ENCODE measurements at places on chromosomes 1 and 21.

DNA sequence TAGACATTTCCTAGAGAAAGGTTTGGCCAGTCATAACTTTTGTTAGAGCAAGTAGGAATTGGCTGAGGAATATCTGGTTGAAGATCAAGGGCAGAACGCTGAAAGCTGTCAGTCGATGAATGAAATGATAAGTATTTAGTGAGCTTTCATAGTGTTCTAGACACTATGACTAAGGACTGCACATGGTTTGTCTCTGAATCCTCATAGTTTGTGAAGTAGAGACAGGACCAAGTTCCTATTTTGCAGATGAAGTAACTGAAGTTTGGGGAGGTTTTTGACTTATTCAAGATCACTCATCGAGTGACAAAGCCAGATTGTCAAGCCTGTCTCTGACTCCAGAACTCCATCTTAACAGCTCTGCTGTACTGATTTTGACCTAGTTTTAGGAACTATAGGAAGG lies 4.7 kb downstream of the ELOA start:
- DNase-seq, result no peak

DNA sequence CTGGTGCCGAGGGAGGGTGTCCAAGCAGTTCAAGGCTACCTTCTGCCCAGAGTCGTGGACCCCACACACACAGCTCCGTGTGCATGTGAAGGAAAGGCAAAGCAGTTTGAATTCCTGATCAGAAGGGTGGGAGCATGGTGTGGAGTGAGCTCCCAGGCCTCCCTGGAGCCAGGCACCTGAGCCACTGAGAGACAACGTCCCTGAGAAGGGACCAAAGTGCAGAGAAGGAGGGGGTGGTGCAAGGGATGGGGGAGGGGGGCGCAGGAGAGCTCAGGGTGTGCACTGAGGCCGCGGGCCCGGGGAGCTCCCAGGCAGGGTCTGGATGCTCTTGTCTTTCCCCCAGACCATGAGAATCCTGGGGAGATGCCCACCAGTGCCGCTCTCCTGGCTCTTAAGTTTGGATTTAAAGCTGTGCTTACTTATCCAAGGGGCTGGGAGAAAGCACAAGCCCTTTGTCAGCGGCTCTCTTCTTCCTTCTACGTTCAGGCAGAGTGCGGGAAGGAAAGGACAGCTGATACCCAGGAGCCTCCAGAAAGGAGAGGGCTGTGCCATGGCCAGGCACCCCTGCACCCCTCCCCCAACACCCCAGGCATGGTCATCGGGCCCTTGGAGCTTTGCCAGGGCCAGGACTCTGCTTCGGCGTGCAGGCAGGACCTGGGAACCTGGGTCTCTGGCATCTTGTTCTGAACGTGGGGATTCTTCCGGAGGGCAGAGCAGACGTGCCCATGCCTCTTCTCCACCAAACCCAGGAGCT lies 24.1 kb downstream of the ACTA1 start:
- DNase-seq, result no peak

DNA sequence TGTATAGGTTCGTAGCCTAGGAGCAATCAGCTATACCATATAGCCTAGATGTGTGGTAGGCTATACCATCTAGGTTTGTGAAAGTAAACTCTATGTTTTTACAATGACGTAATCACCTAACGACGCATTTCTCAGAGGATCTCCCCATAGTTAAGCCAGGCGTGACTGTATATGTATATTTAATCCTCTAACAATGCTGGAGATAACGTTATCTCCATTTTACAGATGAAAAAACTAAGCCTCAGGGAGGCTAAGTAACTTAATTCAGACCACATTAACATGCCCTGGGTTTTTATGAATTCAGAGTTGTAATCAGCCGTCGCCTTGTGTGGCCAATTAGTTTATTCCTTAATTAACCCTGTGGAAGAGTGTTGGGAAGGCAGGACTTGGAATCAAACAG lies 107.7 kb upstream of the PLXNA2 start:
- no peak for DNase-seq

GRCh38 chr1:34977858-34978257 lies 7.3 kb downstream of the TMEM35B start:
- no peak for DNase-seq

- no peak for DNase-seq
These were observed 32.6 kb downstream of the HSD3B2 start for GRCh38 chr1:119447344-119448126.

DNA sequence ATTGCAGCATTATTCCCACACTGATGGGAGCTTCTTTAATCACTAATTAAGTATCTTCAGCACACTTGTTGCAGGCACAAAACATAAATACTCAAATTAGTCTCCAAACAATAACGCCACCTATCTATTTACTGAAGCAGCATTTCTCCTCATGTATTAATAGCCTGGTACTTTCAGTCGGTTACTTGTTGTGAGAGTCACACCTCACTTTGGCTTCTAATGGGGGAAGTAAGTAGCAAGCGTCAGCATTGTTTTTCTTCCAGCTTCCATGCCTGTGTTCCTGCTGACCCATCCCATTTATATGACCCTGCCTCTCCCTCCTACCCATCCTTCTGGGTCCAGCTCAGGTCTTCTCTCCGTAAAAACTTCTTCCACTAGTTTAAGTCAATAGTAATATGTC lies 31.9 kb upstream of the DENND1B start:
- no peak for DNase-seq

DNA sequence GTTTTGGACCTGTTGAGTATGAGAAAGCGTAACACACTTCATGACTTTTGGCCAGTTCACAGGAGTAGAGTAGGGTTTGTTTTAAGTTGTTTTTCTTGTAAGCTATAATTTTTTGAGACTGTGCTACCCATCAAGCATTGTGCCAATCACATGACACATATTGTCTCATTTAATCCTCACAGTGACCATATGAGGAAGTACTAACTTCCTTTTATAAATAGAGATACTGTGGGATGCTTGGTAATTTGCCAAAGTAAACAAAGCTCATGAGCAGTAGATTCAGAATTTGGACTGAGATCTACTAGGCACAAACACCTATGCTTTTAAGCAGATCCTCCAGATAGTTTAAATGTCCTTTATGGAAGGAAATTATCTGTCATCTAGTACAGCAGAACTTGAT lies 178.3 kb downstream of the CACNA1E start:
- no peak for DNase-seq

Measured in activated CD4-positive, alpha-beta T cell treated with anti-CD3 and anti-CD28 coated beads, Interleukin-2, amount 50 U/mL, for 16 hours (primary cell).